M059J (cell line): ENCODE measurements at places on chromosomes 1 and 21.
A peak's percentile ranks its signal among the peaks of the same experiment; 100 is the strongest.

GRCh38 chr1:111735858-111736544 is 3.2 kb downstream of the INKA2 start:
- peak; percentile 38 for DNase-seq

DNA sequence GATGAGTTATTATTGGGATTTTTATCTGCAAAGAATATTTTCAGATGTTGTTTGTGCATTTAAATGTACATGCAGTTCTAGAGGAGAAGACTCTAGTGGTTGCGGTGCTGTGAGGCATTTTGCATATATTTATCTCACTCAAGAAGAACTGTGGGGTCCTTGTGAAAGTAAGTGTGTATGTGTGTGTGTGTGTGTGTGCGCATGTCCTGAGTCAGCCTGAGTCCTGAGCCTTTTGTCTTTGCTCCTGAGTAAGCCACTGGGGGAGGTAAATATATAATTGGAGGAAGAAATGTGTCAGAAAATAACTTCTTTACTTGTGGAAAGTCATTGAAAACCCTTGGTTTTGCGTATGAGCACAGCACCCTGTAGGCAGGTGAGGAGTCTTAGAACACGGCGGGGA is 55.6 kb upstream of the CD34 start:
- no peak for DNase-seq

GRCh38 chr1:1290238-1290731 is 10.0 kb downstream of the SCNN1D start:
- peak; percentile 36 for DNase-seq

DNA sequence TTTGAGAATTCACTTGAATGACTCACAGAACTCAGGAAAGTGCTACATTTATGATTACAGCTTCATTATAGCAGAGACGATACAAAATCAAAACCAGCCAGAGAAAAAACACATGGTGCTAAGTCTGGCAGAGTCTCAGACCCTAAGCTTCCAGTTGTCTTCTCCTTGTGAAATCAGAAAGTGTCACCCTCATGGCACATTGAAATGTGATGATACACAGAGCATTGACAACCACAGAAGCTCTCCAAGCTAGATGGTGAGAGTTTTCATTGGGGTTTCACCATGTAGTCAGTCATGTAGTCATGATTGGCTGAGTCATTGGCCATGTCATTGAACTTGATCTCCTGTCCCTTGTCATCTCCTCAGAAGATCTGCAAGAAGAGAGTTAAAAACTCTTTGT is 526.6 kb downstream of the MRPL39 start:
- peak; percentile 40 for DNase-seq

GRCh38 chr1:175237389-175237788 is 44.8 kb upstream of the KIAA0040 start:
- DNase-seq, result no peak

- no peak for DNase-seq
Observed at GRCh38 chr1:216616425-216616824, 106.8 kb downstream of the ESRRG start.

DNA sequence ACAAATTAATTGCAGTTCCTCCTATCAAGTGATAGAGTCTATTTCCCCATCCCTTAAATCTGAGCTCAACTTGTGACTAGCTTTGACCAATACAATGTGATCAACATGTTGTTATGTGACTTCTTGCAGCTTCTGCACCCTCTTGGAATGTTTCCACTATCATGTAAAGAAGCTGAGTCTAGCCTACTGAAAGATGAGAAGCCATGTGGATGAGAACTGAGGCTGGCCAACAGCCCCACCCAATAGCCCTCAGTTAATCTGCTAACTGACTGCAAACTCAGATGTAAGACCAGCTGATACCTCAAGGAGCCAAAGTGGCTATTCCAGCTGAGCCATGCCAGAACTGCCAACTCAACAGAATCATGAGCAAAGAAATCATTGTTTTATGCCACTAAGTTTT is 44.0 kb downstream of the LYST start:
- DNase-seq, result no peak

- DNase-seq, result no peak
Observed at GRCh38 chr1:70220015-70220414, 1.2 kb upstream of the SRSF11 start.

- no peak for DNase-seq
Observed at GRCh38 chr1:165699577-165699976, 1.2 kb upstream of the ALDH9A1 start.

GRCh38 chr21:38831526-38832467 is 26.1 kb downstream of the ETS2 start:
- DNase-seq, result peak; percentile 92

DNA sequence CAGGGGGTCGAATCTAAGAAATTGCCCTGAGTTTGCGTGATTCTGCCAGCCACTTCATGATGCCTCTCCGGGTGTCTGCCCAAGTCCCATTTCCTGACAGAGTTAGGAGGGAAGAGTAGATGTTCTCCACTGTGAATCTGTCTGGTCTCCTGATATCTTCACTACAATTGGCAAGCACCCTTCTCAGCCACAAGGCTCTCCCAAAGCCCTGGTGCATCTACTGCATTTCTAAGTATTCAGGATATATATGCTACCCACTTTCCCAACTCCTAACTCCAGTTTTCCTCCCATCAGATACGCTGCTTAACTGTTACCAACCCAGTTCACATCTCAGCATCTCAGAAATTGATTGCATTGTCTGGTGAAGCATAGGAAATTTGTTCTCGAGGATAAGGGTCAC is 25.9 kb upstream of the OVAAL start:
- DNase-seq, result no peak

DNA sequence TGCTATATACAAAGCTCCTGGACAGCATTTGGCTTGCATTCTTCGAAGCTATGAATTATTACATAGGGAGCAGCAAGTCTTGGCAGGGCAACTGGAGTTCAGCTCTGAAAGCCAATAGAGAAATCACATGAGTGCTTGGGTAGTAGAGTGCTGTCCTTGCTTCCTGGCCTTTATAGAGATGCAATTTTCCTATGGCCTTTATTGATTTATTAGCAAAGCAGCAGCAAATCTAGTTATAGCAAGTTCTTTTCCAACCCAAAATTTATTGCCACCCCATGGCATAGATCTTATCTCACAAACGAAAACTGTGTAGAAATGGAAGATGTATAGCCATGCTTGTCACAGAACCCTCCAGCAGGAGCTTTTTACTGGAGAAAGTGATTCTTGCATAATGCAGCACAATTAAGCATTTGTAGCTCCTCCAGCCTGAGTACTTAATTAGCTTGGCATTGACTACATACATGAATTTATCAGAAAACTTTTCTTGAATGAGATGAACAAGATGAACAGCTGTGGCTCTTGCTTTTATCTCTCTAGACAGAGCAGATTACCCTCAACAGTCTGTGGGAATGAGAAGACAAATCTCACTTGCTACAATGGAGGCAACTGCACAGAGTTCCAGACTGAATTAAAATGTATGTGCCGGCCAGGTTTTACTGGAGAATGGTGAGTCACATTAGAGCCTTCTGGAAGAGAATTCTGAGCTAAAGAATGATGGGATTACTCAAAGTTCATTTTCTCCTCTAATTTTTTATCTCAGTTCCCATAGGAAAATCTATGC is 170.1 kb downstream of the CRB1 start:
- peak; percentile 10 for DNase-seq

DNA sequence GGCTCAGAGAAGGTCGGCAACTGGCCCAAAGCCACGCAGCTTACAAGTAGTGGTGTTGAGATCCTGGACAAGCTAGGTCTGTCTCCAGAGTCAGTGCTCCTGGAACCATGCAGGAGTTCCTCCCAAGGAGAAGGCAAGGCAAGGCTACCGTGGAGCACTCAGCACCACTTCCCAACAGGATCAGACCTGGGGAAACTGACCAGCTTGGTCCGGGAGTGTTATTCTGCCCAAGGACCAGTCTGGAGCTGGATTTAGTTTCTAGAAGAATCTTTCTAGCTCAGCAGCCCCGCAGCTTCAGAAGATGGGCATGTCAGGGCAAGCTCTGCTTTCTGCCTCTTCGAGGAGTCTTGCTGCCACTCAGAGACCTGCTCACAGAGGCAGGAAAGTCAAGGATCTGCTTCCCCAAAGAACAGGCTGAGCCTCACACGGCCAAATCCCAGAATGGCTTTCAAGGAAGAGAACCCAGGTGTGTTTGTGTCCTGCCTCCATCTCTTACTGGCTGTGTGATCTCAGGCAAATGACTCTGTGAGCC is 302.8 kb downstream of the MATN1 start:
- DNase-seq, result no peak

- DNase-seq, result no peak
Observed at GRCh38 chr21:43881283-43881682, 16.3 kb downstream of the AGPAT3 start.

GRCh38 chr1:198520524-198521254 is 19.8 kb downstream of the ATP6V1G3 start:
- no peak for DNase-seq

- no peak for DNase-seq
Observed at GRCh38 chr1:56712150-56712549, 67.0 kb downstream of the PRKAA2 start.

DNA sequence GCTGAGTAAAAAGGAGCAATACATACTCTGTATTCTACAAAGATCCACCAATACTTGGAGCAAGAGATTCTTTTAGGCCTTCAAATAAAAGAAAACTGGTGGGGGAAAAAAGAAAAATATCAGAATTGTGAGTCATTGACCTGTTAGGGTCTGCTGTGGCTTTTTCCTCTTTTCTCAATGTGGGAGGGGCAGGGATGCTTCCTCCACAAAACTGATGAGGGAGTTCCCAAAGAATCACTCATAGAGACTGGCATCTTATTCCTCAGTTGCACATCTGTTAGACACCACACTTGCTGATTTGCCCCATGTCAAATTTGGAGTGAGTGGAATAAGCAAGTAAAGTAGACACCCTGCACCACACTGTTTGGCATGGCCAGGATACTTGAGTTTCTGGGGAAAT is 16.6 kb downstream of the C1orf141 start:
- DNase-seq, result peak; percentile 9

GRCh38 chr1:24970926-24971875 is 41.1 kb upstream of the RUNX3 start:
- DNase-seq, result no peak

DNA sequence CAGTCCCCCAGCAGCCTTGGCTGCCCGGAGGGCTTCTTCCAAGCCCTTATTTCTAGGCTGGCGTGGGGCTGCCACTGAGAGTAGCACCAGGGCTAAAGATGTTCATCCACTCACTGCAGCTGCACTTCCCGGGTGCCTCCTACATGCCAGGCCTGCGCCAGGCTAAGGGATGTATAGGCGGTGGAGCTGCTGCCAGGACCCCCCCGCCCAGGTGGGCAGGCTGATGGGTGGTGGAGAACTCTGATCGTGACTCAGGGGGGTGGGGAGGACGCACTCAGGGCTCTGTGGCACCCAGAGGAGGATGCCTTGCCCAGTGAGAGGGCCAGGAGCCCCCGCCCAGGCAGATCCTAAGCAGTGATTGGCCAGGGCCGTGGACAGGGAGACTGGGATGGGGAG is 34.1 kb downstream of the CFAP74 start:
- DNase-seq, result no peak

GRCh38 chr1:182087304-182087703 is 25.8 kb upstream of the ZNF648 start:
- DNase-seq, result no peak

GRCh38 chr1:209755926-209756614 is at the start of gene TRAF3IP3:
Gene TRAF3IP3, plus strand, starts transcription at chr1:209756053. Its CDS starts 3,987 bp downstream, at chr1:209760040.
- peak; percentile 4 for DNase-seq

GRCh38 chr21:29637134-29637533 is 302.7 kb downstream of the GRIK1 start:
- DNase-seq, result no peak

DNA sequence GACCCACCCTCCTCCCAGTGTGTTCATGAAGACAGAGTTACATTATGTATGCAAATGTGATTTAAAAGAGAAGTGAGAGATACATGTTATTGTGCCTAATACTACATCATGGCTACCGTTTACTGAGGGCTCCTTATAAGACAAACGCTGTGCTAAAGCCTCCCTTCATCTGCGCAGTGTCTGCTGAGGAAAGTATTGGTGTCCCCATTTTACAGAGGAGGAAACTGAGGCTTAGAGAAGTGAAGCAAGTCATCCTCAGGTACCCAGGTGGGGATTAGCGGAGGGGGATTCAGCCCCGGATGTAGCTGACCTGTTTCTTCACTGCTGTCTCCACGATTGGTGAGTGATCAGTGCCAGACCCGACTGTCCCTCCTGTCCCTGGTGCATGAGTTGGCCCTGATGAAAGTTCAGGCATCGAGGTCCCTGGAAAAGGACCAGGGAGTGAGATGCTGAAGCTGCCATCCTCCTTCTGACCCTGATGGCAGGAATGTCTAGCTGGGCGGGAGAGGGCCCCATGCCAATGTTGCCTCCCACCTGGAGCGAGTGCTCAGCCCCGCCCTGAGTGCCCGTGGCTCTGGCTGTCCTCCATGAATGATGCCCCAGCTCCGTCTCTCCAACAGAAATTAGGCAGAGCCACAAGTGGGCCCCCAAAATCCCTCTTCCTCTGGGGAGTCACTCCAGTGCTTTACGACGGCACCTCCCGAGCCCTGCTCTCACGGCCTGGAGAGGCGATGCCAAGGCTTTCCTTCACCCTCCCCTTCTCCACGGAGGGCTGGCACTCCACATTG is 204.7 kb downstream of the KAZN start:
- no peak for DNase-seq

DNA sequence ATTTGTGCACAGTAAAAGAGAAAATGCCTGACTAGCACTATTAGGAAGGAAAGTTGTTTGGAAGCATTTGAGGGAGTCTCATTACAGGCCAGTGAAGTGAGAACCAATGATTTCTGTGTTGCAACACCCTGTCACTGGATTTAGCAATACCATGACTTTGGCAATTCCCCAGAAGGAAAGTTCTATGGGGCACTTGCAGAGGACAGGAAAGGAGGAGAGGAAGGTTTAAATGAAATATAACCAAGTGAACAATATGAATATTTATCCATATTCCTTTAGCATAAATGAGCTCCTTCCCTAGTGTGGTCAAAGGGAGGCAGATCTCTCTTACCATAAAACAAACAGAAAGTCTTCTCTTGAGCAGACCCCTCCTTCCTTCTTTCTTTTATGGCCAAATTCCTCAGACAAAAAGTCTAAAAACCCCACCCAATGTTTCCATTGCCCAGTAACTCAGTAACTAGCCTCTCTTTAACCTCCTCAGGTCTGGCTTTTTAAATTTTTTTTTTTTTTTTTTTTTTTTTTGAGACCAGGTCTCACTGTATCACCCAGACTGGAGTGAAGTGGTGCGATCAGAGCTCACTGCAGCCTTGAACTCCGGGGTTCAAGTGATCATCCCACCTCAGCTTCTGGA is 5.5 kb downstream of the TLR5 start:
- DNase-seq, result peak; percentile 49

- DNase-seq, result peak; percentile 54
Observed at GRCh38 chr1:32816676-32817158, 441 bp downstream of the YARS1 start.
